ENCODE measurements at places on chromosomes 12 and 14. TPM values are rescaled to one million over a fixed set of nuclear protein-coding genes. Genes with fewer than 3 reads are reported as not detected.

GRCh38 chr14:105888784-105889665, 362.6 kb downstream of the TMEM121 start:
- no peak for DNase-seq

DNA sequence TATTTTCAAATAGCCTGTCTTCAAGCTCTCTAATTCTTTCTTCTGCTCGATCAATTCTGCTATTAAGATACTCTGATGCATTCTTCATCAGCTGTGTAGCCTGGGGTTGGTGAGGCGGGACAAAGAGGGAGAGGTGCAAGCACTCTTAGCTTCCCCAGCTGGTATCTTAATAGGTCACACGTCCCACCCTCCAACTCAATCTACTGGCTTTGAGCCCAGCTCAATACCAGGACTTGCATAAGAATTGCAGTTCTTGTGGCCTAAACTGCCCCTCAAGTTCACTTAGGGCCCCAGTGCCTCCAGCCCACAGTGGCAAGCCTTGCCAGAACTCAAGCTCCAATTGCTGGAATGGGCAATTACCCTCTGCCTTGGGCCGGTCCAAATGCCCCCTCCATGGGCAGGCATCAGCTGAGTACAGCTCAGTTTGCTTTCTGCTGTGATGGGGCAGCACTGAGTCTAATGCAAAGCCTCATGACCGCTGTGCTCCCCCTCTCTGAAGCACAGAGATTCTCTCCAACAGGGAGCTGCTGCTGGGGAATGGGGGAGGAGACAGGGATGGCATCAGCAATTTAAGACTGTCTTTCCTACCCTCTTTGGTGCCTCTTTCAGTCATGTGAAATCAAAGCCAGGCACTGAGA, 5.6 kb upstream of the SPATA7 start:
- no peak for DNase-seq

GRCh38 chr12:8018666-8019581, 13.6 kb upstream of the FOXJ2 start:
- no peak for DNase-seq

GRCh38 chr12:26271024-26271423, 75.7 kb downstream of the SSPN start:
- DNase-seq = no peak

- no peak for DNase-seq
Observed at GRCh38 chr12:508795-509194, 49.1 kb downstream of the B4GALNT3 start.

DNA sequence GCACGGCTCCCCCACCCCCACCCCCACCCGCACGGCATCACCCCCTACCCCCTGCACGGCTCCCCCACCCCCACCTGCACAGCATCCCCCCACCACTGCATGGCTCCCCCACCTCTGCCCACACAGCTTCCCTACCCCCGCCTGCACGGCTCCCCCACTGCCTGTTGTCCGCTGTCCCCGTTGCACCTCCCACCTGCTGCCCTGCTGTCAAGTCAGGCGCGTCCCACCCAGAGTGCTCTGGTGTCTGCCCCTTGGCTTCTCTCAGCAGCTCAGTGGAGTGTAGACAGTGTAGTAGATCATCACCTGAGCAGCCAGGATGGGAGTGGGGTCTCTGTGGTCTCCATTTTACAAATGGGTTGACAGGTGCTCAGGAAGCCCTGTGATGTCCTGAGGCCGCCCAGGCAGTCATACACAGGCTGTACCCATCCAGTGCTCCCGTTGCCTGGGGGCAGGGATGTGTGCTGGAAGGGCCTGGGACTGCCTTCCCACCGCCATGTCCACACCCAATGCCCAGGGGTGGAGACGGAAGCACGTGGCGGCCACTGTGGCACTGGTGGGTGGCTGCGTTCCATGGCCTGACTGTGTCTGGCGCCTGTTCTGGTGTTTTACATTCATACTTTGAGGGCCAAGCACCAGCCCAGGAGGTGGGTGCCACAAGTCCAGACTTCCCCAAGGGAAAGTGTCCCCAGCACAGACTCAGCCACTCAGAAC, 32.5 kb downstream of the PACS2 start:
- DNase-seq = no peak

DNA sequence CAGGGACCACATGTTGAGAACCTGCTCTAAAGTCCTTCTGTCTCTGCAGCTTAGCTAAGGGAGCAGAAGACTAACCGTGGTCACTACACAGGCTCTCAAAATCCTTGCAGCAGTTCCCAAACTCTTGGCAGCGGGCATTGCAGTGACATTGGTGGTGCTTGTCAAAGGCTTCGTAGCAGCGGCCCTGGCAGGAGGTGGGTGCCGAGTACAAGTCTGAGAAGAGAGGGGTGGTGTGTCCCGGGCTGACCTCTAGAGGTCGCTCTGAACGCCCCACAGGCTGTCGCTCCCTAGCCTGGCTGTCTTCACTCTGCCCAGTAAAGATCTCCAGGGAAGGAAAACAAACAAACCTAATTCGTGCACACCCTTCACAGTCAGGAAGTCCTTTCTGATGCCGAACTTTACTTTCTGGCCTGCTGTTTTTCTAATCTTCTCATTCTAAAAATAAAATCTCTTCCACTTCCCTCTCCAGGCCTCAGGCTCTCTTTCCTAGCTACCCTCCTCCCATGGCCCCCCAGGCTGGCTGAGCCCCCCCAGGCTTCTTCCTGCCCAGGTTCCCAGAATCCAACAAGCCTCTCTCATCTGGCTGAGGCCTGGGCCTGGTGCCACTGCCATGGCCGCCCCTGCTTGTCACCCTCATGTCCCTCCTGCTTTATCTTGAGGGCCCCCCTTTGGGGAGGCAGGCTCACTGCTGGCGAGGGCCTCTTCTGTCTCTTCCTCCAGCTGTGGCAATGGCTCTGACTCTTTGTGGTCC, 7.7 kb downstream of the ENDOU start:
- peak; percentile 84 for DNase-seq

DNA sequence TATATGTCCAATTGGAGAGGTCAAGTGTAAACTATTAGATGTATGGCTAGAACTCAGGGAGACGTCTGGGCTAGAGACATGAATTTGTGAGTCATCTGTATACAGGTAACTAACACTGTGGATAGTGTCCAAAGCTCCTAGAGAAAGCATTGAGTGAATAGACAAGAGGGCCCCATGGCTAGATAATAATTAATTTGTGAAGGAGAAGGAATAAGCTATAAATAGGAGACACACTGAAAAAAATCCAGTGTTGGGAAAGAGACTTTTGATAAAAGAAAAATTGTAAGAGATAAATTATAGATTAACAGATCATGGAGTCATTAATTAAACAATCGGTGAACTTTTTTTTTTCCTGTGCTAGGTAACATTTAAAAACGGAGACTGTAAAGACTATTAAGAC, 326.6 kb upstream of the PRICKLE1 start:
- no peak for DNase-seq

- DNase-seq = no peak
Observed at GRCh38 chr12:102757154-102757881, 159.7 kb downstream of the PAH start.

GRCh38 chr14:94027566-94028449, 1.7 kb downstream of the OTUB2 start:
- no peak for DNase-seq

SLC25A47 gene
- not detected for total RNA-seq

ASB2 gene
- total RNA-seq = not detected

CLEC1B gene
- not detected for total RNA-seq

EIF4B gene
- total RNA-seq = 468 TPM

MAP4K5 gene
- 149 TPM for total RNA-seq
